NCI-H460 (cell line): ENCODE measurements at places on chromosomes 5 and 9. TPM values are rescaled to one million over a fixed set of nuclear protein-coding genes. Genes with fewer than 3 reads are reported as not detected.
A peak's percentile ranks its signal among the peaks of the same experiment; 100 is the strongest.

Gene ARSI
- 0.06 and 0.22 TPM in 2 replicates for total RNA-seq

Gene PCDHGA11
- 0.52 and 0.87 TPM in 2 replicates for total RNA-seq

Gene RCL1
- total RNA-seq = 22.1 and 25.4 TPM in 2 replicates

GRCh38 chr5:53913941-53914340, 353.5 kb downstream of the NDUFS4 start:
- no peak for DNase-seq

Gene TBC1D2
- 12.6 and 14.5 TPM in 2 replicates for total RNA-seq

Gene HSPA4
- 213 and 221 TPM in 2 replicates for total RNA-seq

DNA sequence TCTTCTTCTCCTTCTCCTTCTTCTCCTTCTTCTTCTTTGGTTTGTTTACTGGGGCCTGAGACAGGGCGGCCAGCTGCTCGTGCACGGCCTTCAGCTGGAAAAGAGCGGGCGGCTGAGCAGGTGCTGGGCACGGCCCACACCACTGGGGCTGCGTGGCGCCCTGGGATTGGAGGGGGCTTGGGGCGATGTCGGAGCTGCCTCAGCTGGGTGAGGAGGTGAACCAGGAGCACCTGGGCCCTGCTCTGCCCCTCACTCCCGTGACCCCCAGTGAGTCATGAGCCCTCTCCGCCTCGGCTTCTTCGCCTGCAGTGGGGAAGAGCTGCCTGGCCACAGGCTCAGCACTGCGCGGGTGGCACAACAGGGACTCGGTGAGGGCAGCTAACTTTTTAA, 14.9 kb downstream of the BRD3OS start:
- DNase-seq = no peak

- no peak for DNase-seq
These were observed 4.5 kb upstream of the PALM2AKAP2 start for GRCh38 chr9:109775516-109775915.

Gene NUTM2G
- total RNA-seq = not detected in 2 replicates

- no peak for DNase-seq
These were observed 21.0 kb upstream of the C5orf63 start for GRCh38 chr5:127094161-127094814.

Gene BAAT
- 0.10 and 0.14 TPM in 2 replicates for total RNA-seq

- DNase-seq = no peak
These were observed 75.2 kb downstream of the ZNF608 start for GRCh38 chr5:124671193-124671592.

Gene CCDC152
- total RNA-seq = 0.12 TPM in 1 of 2 replicates, not detected in the other

- DNase-seq = no peak
These were observed 105.0 kb upstream of the FAM120A start for GRCh38 chr9:93346231-93347112.

Gene SPOCK1
- 214 and 222 TPM in 2 replicates for total RNA-seq

GRCh38 chr9:110777196-110777875, 108.7 kb downstream of the MUSK start:
- no peak for DNase-seq

DNA sequence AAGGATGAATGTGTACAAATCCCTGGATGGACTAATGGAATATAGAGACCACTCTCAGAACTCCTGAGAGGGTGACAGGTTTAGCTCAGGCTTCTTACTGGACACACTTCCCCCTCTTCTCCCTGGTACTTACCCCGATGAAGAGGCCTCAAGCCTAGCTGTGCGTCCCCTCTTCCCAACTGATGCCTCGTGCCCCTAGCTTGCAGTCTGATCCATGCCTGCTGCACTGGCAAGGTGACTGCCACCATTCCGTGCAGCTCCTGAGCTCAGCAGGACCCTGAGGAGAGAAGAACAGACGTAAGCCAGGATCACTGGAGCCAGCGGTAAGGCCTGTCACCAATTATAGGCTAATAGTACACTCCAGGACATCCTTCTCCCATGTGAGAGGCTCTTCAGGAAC, 5.5 kb upstream of the STOML2 start:
- DNase-seq = no peak

Gene JADE2
- total RNA-seq = 7.9 and 8.9 TPM in 2 replicates

Gene CENPK
- total RNA-seq = 40.0 and 44.0 TPM in 2 replicates

DNA sequence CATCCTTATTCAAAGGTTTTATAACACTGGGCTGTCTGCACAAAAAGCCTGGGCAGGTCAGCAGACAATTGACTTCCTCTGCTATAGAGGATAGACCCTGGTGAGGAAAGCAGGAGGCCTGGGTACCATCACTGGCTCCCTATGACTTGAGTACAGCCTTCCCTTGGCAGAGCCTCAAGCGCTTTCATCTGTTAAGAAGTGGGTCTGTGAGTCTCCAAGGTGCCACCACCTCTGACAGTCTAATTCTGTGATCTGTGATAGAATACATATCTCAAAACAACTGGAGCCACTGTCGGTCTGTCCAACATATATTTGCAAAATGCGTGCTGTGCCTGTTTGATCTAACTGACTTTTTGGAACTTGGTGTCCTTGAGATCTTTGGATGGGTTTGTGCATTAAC, 52.2 kb downstream of the C9orf152 start:
- DNase-seq = no peak

DNA sequence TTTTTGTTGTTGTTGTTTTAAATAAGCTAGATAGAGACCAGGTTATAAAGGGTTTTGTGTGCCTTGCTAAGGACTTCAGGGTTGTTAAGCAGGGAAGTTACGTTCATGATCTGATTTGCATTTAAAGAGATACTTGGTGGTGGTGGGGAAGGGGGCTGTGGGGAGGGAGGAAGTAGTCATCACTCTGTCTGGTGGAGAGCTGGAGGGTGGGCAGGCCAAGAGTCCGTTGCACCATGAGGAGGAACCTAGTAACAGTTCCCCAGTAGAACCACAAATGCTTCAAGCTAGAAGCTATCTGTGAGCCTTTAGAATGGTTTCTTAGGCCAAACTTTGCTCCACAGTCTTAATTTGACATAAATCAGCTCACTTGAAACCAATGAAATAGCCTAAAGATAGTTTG, 18.7 kb upstream of the ROPN1L start:
- no peak for DNase-seq

Gene GRIN3A
- total RNA-seq = not detected in 2 replicates

DNA sequence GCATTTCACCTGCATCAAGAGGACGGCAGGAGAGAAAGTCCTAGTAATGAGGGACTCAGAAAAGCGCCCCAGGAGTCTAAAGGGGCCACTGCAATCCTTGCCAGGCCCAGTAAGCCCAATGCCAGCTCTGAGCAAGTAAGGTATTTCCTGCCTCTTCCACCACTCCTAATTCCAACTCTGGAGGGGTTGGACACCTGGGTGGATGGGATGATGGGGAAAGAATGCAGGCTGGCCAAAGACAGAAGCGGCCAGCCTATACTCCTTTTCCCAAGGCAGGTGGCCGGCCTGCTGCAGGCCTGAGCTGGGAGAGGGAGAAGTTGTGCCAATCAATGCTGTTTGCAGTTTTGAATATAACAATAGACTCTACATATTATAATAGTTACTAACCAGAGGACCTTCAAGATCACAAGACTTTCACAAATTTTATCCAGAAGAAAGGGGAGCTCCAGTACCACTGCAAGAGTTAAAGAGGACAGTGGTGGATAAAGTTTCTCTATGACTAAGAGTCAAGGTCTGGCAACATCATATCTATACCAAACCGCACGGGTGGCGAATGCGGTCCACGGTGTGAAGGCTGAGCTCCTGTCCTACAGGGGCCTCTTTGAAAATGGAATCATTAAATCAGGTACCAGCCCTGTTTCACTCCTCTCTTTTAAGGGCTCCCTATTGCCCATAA, 115.0 kb upstream of the TBC1D2 start:
- no peak for DNase-seq

GRCh38 chr5:17694914-17695313, 60.7 kb downstream of the TAF11L14 start:
- DNase-seq = peak; percentile 81

Gene FCHO2
- total RNA-seq = 17.7 and 17.9 TPM in 2 replicates

GRCh38 chr5:177304392-177305119, 957 bp downstream of the PRELID1 start:
- DNase-seq = no peak

DNA sequence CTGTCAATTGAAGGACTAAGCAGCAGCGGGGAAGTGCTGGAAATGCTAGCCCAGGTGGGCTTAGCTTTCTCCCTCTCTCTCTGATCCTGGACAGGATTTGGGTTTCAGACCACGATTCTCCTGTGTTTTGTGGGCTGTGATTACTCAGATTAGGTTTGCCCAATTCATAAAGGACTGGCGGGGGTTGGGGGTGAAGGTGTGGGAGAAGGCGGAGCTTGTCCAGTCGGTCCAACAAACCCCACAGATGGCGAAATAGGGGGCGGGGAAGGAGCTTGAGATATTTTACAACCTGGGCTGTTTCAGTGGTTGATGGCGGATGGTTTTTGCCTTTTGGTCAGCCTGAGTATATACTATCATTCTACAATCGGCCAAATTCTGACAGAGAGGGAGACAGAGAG, 35.2 kb downstream of the PCDHAC2 start:
- DNase-seq = no peak

- DNase-seq = no peak
These were observed 212.6 kb upstream of the TARS1 start for GRCh38 chr5:33228149-33228548.

DNA sequence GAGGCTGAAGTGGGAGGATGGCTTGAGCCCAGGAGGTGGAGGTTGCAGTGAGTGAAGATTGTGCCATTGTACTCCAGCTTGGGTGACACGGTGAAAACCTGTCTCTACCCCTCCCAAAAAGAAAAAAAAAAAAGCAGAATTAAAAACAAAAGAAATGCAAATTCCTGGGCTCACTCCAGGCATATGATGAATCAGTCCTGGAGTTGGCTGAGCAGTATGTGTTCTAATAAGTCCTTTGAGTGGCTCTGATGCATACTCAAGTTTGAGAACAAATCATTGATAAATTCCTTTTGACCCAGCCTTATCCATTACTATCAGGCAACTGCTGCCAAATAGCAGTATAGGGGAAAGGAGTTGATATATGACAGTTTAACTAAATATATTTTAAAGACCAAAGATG, 28.3 kb downstream of the UHRF2 start:
- no peak for DNase-seq

Gene ESM1
- total RNA-seq = 22.7 and 25.6 TPM in 2 replicates

Gene SH3RF2
- total RNA-seq = 8.4 and 10.6 TPM in 2 replicates

- DNase-seq = no peak
These were observed 237.0 kb downstream of the PAPPA start for GRCh38 chr9:116390303-116391228.

- no peak for DNase-seq
These were observed 210.3 kb downstream of the SREK1 start for GRCh38 chr5:66354422-66354821.

DNA sequence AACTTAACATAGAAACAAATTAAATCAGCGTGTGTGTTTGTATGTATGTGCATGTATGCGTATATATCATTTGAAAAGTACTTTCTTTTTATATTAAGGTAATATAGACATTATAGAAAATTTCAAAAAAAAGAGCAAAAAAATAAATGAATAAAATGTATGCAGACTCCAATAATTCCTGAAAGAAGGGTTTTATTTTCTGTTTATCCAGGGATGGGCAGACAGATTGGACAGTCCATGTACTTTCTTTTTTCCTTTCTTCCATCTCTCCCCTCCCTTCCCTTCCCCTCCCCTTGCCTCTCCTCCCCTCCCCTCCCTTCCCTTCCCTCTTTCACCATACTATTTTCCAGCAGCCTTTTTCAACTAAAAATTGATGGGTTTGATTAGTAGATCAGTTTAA, 123.8 kb downstream of the SGCD start:
- DNase-seq = no peak

DNA sequence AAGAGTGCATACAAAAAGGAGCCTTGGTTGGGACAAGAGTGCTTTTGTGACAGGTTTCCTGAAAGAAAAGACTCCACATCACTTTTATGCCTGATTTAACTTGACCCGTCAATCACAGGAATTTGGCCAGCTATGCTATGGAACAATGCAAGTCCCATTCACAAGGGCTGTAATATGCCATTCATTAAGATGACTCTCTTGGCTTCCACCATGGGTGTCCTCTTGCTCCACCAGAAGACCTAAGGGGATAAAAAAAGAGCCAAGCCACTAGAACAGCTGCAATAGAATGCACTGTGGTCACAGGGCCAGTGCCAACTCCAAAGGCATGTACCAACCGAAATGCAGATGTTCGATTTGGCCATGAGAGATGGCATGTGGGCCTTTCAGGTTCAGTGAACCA, 480.1 kb upstream of the MPDZ start:
- DNase-seq = no peak

DNA sequence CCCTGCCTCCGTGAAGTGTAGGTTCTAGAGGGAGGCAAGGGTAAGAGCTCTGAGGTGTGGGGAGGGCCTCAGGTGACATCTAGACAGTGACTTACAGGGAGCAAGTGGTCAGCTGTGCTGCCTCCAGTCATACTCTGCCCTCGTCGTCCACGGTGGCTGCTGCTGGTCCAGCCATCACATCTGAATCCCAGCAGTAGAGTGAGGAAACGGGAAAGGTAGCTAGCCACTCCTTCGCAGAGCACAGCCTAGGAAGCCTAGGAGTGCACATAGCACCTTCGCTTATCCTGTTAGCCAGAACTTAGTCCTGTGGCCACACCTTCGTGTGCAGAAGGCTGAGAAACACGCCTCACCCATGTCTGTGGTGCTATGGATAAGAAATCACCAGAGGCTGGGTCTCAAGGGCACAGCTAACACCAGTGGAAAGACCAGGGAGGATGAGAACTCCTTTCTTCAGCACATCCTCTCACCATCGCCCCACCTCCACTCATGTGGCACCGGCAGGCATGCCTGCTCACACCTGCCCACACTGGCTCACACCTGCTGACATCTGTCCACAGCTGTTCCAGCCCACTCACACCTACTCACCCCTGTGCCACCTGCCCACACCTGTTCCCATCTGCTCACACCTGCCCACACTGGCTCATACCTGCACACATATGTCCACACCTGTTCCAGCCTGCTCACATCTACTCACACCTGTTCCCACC, 44.5 kb upstream of the SLC6A19 start:
- DNase-seq = no peak

DNA sequence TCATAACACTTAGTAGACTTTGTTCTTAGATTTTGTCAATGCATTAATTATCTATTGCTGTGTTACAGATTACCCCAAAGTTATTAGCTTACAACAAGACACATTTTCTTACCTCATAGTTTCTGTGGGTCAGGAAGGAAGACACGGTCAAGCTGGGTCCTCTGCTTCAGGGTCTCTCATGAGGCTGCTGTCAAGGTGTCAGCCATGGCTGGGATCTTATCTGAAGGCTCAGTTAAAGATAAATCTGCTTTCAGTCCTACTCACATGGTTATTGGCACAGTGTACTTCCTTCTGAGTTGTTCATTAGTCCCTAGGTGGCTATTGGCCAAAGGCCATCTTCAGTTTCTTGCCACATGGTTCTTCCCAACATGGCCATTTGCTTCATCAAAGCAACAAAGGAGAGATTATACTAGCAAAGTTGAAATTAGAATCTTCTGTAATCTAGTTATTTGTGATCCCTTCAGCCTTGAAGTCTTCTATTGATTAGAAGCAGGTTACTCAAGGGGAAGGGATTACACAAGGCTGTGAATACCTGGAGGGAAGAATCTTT, 25.2 kb downstream of the TDRD7 start:
- no peak for DNase-seq

Gene C9orf50
- total RNA-seq = 0.20 TPM in 1 of 2 replicates, not detected in the other

DNA sequence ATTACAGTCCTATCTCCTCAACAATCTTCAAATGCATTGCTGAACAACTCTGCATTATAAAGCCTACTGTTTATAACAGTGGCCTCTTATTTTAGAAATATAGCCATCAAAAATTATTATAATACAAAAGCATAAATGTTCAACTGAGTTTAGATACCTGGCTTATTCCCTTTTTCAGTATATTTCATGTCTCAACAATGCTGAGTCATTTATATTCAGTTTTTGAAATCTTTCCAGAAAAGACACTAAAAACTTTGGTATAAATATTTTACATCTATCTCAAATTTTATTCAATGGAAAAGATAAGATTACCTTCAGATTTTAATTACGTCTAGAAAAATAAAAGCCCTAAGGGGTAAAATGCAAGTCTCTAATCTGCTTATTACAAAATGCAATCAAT, 37.9 kb downstream of the LURAP1L start:
- DNase-seq = no peak
